ENCODE measurements at places on chromosomes 3 and 15. TPM values are rescaled to one million over a fixed set of nuclear protein-coding genes. Genes with fewer than 3 reads are reported as not detected.

NUP210 gene
- total RNA-seq = 194 TPM

DNA sequence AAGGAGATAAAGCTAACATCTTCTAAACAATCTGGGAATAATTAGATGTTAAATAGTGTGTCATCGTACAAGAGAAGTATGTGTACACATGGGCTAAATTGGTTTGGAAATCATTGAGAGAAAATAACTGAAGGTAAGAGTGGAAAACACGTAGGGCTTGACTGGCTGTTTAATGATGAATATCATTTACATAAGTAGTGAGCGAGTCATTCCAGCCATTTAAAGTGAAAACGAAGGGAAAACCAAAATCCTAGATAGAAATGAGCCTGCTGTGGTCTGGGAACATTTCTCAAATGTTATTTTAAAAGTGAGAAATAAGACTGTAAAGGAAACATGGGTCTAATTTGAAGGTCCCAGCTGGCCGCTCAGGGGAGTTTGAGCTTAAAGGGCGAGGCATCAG lies 41.9 kb upstream of the KCNMB2 start:
- H3K4me3 ChIP-seq = no peak overlapping the region
- no peaks in the 10 kb centered on the region for H3K27me3 ChIP-seq
- no peak overlapping the region for H3K27ac ChIP-seq
- no peaks in the 10 kb centered on the region for H3K4me1 ChIP-seq

CYP19A1 gene
- total RNA-seq = not detected

PCLAF gene
- 1.4 TPM for total RNA-seq

DNA sequence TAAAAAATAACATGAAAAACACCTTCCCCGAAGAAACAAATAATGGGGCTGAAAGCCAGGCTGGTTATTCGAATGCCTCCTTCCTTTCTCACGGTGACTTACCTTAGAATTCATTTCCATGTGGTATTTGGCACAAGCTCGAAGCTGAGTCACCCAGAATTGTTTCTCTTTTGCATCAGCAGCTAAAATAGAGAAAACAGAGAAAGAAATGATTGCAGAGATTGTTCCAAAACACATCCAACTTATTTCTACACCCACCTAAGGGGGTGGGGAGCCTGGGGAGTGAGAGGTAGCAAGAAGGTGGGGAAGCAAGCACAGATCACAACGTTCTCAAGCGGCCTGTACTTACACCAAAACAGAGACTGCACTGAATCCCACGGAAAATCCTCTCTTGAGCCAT lies 104.7 kb downstream of the OSBPL10 start:
- DNase-seq = no peak
- no peaks in the 10 kb centered on the region for H3K36me3 ChIP-seq
- H3K4me3 ChIP-seq = no peak overlapping the region
- no peak overlapping the region for H3K27ac ChIP-seq
- no peaks in the 10 kb centered on the region for H3K27me3 ChIP-seq

LRRIQ4 gene
- not detected for total RNA-seq

DNA sequence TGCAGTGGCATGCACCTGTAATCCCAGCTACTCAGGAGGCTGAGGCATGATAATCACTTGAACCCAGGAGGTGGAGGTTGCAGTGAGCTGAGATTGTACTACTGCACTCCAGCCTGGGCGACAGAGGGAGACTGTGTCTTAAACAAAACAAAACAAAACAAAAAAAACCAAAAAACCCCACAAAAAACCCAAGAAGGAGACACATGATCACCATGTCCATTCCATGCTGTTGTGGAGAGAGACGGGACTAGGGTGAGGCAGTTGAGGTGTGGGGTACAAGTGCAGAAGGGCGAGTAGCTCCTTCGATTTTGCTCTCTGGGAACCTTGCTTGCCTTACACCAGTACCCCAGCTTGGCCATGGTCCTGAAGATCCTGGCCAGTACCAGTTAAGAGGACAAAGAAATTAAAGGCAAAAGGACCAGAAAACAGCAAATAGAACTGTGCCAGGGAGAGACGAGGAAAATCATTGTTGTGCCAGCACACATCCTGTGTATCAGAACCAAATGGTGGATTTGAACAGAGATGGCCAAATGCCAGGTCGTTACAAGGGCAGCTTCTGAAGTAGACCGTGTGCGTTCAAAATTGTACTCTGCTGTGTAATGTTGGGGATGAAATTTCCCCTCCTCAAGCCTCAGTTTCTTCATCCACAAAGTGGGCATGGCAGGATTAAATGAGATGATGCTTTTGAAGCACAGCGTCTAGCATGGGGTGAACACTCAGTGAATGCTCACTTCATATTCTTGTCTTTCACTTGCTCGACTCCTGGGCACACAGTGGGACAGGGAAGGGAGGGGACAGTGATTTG lies 42.9 kb upstream of the CTSH start:
- no peaks in the 10 kb centered on the region for H3K27me3 ChIP-seq
- DNase-seq = no peak
- no peak overlapping the region for H3K4me3 ChIP-seq
- H3K4me1 ChIP-seq = peaks cover 15% of the 10 kb centered on the region

DNA sequence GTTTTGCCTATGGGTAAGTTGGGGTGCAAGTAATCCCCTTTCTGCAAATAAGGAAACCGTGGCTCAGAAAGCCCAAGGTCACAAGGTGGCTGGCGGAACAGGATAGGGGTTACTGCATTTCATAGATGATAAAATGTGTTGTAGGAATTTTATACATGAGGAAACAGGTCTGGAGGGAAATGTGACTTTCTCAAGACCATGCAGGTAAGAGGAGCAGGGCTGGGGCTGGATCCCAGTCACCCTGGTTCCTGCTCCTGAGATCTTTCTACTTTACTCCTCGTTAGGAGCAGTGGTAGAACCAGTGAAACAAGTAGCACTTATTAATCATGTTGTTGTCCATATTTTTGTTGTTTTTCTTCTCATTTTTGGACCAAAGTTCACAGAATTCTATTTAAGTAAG lies 63.2 kb downstream of the SSUH2 start:
- H3K27ac ChIP-seq = no peak overlapping the region
- no peak overlapping the region for H3K4me3 ChIP-seq
- H3K36me3 ChIP-seq = no peaks in the 10 kb centered on the region
- DNase-seq = no peak
- H3K4me1 ChIP-seq = no peaks in the 10 kb centered on the region

DNA sequence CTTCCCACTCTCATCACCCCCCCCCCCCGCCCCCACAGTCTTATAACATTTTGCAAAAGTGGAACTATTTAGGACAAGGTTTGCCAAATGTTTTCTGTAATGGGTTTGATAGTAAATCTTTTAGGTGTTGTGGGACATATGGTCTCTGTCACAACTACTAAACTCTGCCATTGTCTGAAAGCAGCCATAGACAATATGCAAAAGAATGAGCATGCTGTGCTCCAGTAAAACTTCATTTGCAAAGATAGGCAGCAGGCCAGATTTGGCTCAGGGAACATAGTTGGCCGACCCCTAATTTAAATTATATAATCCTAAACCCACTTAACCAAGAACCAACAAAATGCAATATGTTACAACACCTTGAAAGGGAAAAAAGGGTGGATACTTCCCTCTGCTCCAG lies 46.4 kb downstream of the TIPARP start:
- H3K27ac ChIP-seq = no peak overlapping the region
- H3K27me3 ChIP-seq = no peaks in the 10 kb centered on the region
- no peak for DNase-seq
- no peak overlapping the region for H3K4me3 ChIP-seq

FBXL2 gene
- total RNA-seq = not detected

- no peak overlapping the region for H3K27ac ChIP-seq
- no peak for DNase-seq
- H3K4me1 ChIP-seq = no peaks in the 10 kb centered on the region
- no peaks in the 10 kb centered on the region for H3K36me3 ChIP-seq
- no peak overlapping the region for H3K4me3 ChIP-seq
Measured at GRCh38 chr15:54681584-54681983, 515.2 kb downstream of the RSL24D1 start.

- no peak for DNase-seq
- no peak overlapping the region for H3K27ac ChIP-seq
- H3K36me3 ChIP-seq = no peaks in the 10 kb centered on the region
- H3K27me3 ChIP-seq = no peaks in the 10 kb centered on the region
- no peak overlapping the region for H3K4me3 ChIP-seq
Measured at GRCh38 chr3:116034086-116034485, 410.8 kb downstream of the GAP43 start.

AADAC gene
- not detected for total RNA-seq

GRCh38 chr3:33170531-33170930 lies 48.1 kb downstream of the SUSD5 start:
- H3K4me1 ChIP-seq = no peaks in the 10 kb centered on the region
- DNase-seq = no peak
- no peaks in the 10 kb centered on the region for H3K36me3 ChIP-seq

DNA sequence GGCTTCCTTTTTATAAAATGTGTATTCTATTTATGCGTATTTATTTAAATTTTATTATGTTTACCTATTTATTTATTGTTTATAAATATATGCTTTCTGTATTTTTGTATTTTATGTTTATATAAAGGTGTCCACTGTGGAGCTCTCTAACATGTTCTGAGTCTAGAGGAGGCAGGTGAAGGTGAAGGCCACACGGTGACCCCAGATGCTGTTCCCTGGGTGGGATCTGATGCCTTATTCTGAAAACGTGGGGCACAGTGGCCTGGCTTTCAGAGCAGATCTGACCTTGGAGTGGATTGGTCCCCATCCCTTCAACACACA lies 104.7 kb upstream of the SLC7A14 start:
- no peak overlapping the region for H3K4me3 ChIP-seq
- no peak overlapping the region for H3K27ac ChIP-seq
- no peaks in the 10 kb centered on the region for H3K36me3 ChIP-seq
- H3K4me1 ChIP-seq = no peaks in the 10 kb centered on the region

GRCh38 chr15:96035091-96035490 lies 295.4 kb upstream of the NR2F2 start:
- H3K27me3 ChIP-seq = peaks cover 21% of the 10 kb centered on the region
- no peak overlapping the region for H3K4me3 ChIP-seq
- H3K36me3 ChIP-seq = no peaks in the 10 kb centered on the region
- no peak overlapping the region for H3K27ac ChIP-seq

DNA sequence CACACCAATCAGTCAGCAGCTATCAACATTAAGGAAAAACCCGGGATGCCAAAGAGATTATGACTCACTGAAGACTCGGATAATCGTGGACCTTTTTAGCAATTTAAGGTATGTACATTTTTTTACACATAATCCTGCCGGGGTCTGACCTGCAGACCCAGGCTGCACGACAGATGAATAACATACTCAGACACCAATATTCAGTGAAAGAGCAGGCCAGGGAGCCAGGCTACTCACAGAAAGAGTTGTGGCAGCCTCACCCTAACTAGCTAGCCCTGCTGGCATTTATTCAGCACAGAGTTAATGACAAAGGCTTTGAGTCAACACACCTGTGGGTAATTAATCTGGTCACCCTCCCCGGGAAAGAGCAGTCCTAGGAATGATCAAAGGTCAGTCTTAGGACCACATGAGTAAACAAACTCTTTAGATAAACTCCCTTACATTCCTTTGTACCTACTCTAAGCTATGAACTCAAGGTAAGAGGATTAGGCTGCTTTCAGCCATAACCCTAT lies 727.5 kb downstream of the TBL1XR1 start:
- no peak overlapping the region for H3K4me3 ChIP-seq
- DNase-seq = no peak
- H3K27me3 ChIP-seq = no peaks in the 10 kb centered on the region
- H3K27ac ChIP-seq = no peak overlapping the region

DNA sequence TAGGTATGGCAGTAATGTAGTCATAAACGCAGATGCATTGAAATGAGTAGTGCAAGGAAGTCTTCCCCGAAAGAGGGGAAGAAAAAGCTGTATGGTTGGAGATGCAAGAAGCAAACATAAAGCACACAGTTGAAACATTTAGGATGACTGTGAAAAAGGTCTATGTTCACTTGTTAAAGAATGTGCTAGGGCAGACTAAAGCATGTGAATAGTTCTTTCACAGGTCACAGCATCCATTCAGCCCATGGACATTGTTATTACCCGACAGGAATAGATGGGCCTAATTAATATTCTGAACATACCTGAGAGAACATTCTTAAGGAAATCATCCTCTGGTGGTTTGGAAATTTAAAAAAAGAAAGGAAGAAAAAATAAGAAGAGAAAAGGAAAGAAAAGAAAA lies 595.2 kb downstream of the ZIC1 start:
- no peak overlapping the region for H3K27ac ChIP-seq
- DNase-seq = no peak
- H3K36me3 ChIP-seq = no peaks in the 10 kb centered on the region

DNA sequence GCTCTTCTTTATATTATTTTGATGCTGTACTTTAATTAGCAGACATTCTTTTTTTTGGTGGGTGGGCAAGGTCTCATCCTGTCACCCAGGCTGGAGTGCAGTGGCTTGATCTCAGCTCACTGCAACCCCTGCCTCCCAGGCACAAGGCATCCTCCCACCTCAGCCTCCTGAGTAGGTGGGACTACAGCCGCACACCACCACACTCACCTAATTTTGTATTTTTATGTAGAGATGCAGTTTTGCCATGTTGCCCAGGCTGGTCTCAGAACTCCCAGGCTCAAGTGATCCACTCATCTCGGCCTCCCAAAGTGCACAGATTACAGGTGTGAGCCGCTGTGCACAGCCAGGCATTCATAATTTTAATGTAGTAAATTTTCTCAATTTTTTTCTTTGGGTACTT lies 608.1 kb downstream of the ZNF385D start:
- no peak overlapping the region for H3K27ac ChIP-seq
- DNase-seq = no peak
- H3K36me3 ChIP-seq = no peaks in the 10 kb centered on the region
- no peak overlapping the region for H3K4me3 ChIP-seq
- H3K27me3 ChIP-seq = no peaks in the 10 kb centered on the region
- H3K4me1 ChIP-seq = no peaks in the 10 kb centered on the region

GRCh38 chr15:63805993-63806980 lies 27.5 kb downstream of the HERC1 start:
- no peak overlapping the region for H3K4me3 ChIP-seq
- DNase-seq = no peak
- peaks cover 2% of the 10 kb centered on the region for H3K36me3 ChIP-seq

- no peaks in the 10 kb centered on the region for H3K36me3 ChIP-seq
- no peaks in the 10 kb centered on the region for H3K27me3 ChIP-seq
- H3K4me1 ChIP-seq = no peaks in the 10 kb centered on the region
- no peak overlapping the region for H3K4me3 ChIP-seq
- no peak overlapping the region for H3K27ac ChIP-seq
Measured at GRCh38 chr3:189869165-189869564, 238.0 kb downstream of the TP63 start.

DNA sequence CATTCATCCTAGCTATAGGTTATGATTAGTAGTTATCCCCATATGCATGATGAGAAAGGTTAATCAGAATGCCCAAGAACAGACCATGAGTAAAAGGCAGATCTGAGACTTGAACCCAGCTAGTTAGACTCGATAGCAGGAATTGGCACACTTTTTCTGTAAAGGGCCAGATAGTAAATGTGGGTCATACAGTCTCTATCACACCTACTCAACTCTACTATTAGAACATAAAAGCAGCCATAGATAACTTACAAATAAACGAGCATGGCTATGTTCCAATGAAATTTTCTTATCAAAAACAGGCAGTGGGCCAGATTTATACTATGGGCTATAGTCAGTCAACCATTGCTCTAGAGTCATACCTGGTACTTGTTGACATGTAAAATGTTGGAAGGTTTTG lies 24.6 kb downstream of the POLG start:
- no peaks in the 10 kb centered on the region for H3K27me3 ChIP-seq
- no peak overlapping the region for H3K27ac ChIP-seq
- DNase-seq = no peak
- peaks cover 9% of the 10 kb centered on the region for H3K36me3 ChIP-seq

CD200 gene
- not detected for total RNA-seq

GRCh38 chr3:5426094-5426883 lies 238.8 kb downstream of the EDEM1 start:
- no peak overlapping the region for H3K4me3 ChIP-seq
- no peak overlapping the region for H3K27ac ChIP-seq
- H3K27me3 ChIP-seq = no peaks in the 10 kb centered on the region

ACVR2B gene
- total RNA-seq = 3.1 TPM
